ENCODE measurements at places on chromosomes 7 and 10.

GRCh38 chr7:108166687-108167086 is 36.5 kb upstream of the LAMB4 start:
- DNase-seq = no peak

DNA sequence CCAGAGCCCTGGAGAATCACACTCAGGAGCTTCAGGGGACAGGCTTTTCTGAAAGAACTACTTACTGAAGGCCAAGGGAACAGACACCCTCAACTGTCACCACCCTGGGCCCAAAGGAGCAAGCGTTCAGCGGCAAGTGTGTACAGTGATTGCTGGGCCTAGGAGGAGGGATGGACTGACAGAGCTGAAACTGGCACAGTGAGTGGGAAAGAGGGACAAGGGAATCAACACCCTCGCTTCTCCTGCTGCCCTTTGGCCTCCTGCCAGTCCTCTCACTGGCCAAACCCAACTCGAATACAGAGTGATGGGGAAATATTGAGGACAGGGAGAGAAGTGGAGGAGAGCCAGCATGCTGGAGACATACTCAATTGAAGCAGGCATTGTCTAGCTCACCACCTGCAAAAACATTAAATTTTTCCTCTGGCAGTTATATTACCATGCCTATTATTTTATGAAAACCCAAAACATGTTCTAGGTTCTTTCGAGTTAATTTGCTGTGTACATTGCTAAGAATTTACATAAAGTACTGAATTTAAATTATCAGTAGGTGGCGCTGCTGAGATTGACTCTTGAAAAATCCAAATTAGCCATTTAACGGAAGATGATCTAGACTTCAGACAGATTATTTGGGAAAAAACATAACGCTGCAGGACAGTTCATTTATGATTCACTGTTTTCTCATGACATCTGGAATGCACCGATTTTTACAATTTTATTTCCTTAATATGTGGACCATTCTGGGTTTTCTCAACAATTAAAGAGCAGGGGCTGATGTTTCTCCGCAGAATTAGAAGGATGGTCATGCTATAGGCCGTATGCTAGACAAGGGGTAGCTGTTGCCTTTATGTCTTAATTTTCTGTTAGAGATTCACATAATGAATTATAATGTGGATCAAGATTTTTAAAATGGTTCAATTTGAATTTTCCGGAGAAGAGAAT is 14.7 kb upstream of the TMEM236 start:
- no peak for DNase-seq

DNA sequence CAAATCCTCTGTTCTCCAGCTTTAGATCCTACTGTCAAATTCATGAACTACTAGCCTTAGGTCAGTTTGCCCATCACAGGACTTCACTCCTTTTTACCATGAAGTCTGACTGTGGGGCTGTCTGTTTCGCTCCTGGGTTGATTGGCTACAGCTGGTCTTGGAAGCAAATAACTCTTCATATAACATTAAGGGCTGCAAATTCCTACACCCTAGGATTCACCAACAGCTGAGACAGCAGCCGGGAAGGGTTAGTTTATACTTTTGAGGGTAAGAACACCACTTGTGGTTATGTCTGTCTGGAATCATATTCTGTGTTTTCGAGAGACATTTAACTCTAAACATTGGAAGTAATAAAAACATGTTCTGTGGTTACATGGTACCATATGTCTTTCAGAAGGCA is 55.9 kb upstream of the KIAA1217 start:
- DNase-seq = peak; percentile 76

GRCh38 chr10:111338035-111338434 is 261.2 kb downstream of the ADRA2A start:
- no peak for DNase-seq

DNA sequence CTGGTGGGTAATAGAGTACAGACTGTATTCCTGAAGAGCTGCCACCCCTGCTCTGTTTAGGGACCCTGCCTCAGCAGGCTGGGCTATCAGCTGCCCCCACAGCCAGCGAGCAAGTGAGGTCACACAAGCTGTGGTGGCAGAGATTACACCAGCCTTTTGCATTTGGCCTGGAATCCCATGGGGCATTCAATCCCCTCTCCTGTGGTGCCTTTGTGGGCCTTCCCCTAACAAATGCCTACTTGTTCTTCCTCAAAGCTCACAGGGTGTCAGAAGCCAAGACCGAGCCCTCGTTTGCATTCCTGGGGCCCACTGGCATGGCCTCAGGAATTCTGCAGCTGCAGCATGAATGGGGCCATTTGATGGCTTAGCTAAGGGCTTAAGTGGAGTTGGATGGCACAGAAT is 212.7 kb upstream of the PHYHIPL start:
- DNase-seq = no peak

DNA sequence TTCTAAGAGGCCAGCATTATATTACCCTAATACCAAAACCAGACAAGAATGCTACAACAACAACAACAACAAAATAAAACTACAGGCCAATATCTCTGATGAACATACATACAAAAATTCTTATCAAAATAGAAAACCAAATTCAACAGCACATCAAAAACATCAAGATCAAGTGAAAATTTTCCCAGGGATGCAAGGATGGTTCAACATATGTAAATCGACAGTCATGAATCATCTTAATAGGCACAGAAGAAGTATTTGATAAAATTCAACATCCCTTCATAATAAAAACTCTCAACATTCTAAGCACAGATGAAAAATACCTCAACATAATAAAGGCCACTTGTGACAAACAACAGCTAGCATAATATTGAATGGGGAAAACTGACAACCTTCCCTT is 75.3 kb downstream of the JMJD1C start:
- no peak for DNase-seq

- no peak for DNase-seq
Measured at GRCh38 chr10:112434988-112435619, 11.6 kb downstream of the ZDHHC6 start.

DNA sequence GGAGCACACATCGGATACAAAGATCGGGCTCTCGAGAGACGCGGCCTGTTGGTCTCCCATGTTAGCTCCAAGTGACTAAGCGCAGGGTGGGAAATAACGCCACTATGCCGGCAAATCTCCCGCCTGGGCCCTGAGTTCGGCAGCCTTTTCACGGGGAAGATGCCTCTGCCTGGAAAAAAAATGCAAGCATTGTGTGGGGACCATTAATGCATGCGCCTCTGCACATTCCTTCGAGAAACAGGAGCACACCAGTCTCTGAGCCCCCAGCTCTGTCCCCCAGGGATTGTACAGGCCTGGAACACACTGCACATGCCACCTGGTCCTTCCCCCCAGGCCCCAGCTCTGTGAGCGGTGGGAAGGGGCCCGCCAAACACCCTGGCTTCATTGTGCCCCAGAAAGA is 44.1 kb downstream of the FBXW4 start:
- DNase-seq = no peak

DNA sequence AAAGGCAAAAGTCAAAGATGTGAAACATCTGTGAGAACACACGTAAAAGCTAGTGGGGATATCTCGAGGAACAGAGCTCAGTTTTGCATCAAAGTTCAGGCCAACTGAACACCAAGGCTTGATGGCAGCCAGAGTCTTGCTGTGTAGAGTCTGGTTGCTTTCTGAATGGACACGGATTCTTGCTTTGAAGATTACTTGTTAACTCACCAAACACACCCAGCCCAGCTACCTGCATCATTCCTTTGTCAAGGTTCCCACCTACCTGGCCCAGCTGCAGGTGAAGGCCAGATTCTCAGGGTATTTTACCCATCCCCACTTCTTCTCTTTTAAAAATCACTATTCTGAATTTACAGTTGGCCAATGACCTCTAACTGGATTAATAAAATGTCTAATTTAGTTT is 174.4 kb upstream of the PHYHIPL start:
- no peak for DNase-seq

DNA sequence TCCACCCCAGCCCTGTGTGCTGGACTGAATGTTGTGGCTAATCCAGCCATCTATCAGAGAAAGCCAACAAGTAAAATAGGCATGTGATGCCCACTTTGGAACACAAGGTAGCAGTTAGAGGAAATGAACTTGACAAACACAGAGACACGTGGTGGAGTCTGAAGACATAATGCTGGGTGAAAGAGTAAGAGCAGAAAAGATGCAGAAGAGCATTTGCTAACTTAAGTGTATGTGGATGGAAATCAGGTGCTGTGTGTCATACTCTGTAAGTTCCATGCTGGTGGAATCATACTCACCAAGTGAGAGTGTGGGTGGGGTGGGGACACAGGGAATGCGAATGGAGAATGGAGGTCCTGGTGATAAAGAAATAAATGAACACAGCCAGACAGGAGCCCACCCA is 22.8 kb downstream of the WDFY4 start:
- DNase-seq = no peak

- no peak for DNase-seq
Measured at GRCh38 chr10:84340187-84340586, 11.8 kb downstream of the CCSER2 start.

GRCh38 chr10:10865913-10866312 is 151.8 kb upstream of the CELF2 start:
- no peak for DNase-seq

DNA sequence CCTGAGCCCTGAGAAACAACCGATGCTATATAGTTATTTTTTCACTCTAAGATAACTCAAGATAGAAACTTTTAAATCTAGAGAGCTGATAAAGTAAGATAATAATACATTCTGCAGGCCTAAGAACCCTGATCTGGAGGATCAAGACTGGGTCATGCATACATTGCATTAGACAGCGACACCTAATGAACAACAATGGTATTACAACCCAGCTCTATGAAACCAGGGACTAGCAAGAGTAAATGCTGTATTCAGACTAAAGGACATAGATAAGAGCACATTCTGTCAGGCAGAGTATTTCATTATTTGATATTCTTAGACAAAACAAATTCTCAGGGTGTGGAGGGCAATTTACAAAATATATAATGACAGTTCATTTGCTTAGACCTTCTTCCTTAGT is 148.6 kb downstream of the GRK5 start:
- no peak for DNase-seq

DNA sequence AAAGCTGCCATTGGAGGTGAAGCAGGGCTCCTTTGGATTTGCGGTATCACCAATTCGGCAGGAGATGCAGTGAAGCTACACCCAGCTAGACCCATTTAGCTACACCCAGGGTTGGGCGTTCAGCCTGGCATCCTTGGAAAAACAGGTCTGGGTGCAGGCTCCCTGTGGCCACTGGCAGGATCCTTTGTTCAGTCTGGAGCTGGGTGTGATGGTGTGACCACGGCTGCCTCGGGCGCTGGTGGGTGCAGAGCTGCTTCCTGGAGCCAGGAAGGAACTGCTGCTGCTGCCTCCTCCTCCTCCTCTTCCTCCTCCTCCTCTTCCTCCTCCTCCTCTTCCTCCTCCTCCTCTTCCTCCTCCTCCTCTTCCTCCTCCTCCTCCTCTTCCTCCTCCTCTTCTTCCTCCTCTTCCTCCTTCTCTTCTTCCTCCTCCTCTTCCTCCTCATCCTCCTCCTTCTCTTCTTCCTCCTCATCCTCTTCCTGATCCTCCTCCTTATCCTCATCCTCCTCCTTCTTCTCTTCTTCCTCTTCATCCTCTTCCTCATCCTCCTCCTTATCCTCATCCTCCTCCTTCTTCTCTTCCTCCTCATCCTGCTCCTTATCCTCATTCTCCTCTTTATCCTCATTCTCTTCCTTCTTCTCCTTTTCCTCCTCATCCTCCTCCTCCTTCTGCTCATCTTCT is 84.0 kb downstream of the GRK5 start:
- DNase-seq = no peak

GRCh38 chr10:69318867-69319727 is 40.8 kb downstream of the HK1 start:
- DNase-seq = no peak

GRCh38 chr7:43502941-43503340 is 80.0 kb upstream of the STK17A start:
- no peak for DNase-seq

- DNase-seq = no peak
Measured at GRCh38 chr7:129263168-129263567, 38.3 kb downstream of the AHCYL2 start.

GRCh38 chr7:22712999-22713398 is 14.0 kb upstream of the IL6 start:
- no peak for DNase-seq

- DNase-seq = no peak
Measured at GRCh38 chr10:72250666-72251065, 23.1 kb upstream of the DDIT4 start.

All from fibroblast of skin of left biceps (primary cell).